Cardiac ventricle fibroblast (primary cell): ENCODE measurements at places on chromosomes 11 and 22. TPM values are rescaled to one million over a fixed set of nuclear protein-coding genes. Genes with fewer than 3 reads are reported as not detected.

PSMA1 gene
- total RNA-seq: 77.0 and 87.6 TPM in 2 replicates

C22orf42 gene
- not detected in 2 replicates for total RNA-seq

CTSW gene
- 2.4 TPM in 1 of 2 replicates, not detected in the other for total RNA-seq

FUT4 gene
- total RNA-seq: 4.2 and 5.2 TPM in 2 replicates

HDHD5 gene
- 38.9 and 45.4 TPM in 2 replicates for total RNA-seq

KRTAP5-2 gene
- total RNA-seq: not detected in 2 replicates

KREMEN1 gene
- total RNA-seq: 8.9 and 9.4 TPM in 2 replicates
